ENCODE measurements at places on chromosomes 11 and 22.

GRCh38 chr11:77062924-77063323 lies 3.8 kb upstream of the CAPN5 start:
- DNase-seq, result no peak

GRCh38 chr22:27404441-27404840 lies 397.1 kb downstream of the MN1 start:
- DNase-seq, result no peak

DNA sequence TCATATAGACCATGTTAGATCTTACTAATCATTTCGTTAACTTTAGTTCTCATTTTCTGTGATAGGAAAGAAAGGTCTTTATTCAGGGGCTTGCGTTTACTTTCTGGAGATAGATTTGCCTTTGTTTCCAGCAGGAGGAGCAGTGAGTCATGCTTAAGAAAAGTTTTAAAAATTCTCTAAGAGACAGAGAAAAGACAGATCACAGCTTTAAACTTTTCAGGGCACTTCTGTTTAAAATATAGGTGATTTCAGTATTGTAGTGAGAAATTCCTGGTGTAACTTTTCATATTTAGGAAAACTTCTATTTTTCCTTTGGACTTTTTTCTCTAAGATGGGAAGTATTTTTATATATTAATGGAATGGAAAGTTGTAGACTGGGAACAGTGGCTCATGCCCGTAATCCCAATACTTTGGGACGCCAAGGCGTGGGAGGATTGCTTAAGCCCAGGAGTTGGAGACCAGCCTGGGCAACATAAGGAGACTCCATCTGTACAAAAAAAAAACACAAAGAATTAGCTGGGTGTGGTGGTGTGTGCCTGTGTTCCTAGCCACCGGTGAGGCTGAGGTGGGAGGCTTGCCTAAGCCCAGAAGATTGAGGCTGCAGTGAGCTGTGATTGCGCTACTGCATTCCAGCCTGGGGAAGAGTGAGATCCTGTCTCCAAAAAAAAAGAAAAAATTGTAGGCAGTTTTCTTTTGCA lies 60.3 kb downstream of the ATXN10 start:
- DNase-seq, result no peak

DNA sequence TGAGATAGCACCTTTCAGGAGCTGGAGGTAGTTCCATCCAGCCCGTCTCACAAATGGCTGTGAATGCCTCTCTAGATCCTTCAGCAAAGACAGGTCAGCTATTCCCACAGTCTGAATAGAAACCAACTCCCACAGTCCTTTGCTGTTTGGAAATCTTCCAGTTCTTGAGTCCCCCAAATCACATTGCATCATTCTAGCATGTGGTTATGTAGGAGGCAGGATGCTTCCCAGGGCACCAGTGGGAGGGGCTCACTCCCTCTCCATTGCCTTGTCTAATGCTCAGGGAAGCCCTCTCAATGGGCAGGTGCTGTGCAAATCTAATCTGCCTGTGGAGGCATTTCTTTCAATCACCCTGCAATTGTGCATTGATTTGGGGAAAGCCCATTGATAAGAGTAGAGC lies 14.6 kb downstream of the NAV2 start:
- peak; percentile 48 for DNase-seq

- peak; percentile 84 for DNase-seq
Observed at GRCh38 chr11:103609117-103610066, 427.0 kb upstream of the DDI1 start.

DNA sequence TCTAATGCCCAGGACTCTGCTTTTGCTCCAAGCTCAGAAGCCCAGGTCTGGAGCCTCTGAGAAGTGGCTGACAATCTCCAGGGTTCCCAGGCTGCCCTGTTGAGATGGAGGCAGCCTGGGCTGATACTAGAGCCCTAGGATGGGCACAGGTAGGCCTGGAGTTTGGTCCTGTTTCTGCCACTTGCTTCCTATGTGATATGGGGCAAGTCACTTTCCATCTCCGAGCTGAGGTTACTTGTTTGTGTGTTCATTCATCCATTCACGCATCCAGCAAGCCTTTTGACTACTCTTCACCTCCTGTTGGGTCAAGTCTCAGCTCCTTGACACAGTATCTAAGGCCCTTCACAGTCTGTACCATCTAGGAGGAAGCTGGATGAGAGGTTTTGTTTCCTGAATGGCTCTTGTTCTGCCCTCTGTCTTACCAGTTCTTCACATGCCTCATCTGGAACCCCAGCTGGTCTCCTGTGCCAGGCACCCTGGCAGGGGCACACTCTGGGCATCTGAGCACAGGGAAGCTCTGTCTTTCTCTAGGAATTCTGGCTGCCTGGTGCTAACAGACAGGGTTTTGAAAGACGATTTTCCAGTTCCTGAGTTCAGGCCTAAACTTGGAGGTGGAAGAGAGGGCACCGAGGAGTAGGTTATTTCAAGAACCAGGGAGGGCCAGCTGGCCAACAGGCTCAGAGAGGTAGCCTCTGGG lies 53.2 kb upstream of the AMPD3 start:
- DNase-seq, result no peak

DNA sequence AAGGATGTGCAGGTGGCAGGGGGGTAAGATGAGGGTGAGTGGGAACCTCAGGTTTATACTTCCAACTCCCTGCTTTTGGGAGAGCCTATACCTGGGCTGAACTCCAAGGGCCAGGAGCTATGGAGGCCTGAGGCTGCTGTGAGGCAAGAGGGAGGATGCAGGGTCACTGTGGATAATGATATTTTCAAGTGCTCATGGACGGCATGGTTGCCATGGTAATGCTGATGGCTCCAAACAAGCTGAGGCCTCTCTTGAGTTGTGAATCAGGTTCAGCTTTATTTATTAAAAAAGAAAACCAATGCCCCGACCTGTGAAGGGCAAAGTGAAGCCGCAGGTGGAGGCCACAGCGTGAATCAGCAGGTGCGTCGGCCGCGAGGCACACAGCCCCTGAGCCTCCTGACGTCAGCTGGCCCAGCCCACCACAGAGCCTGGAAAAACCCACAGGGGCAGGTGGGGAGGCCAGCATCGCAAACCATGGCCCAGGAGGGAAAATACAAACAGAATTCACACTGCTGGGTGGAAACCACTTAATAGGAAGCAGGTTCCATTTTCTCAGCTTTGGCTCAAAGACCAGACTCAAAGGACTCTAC lies 17.4 kb upstream of the CREB3L1 start:
- DNase-seq, result no peak

- peak; percentile 46 for DNase-seq
Observed at GRCh38 chr11:8832571-8833260, 78.3 kb upstream of the AKIP1 start.

DNA sequence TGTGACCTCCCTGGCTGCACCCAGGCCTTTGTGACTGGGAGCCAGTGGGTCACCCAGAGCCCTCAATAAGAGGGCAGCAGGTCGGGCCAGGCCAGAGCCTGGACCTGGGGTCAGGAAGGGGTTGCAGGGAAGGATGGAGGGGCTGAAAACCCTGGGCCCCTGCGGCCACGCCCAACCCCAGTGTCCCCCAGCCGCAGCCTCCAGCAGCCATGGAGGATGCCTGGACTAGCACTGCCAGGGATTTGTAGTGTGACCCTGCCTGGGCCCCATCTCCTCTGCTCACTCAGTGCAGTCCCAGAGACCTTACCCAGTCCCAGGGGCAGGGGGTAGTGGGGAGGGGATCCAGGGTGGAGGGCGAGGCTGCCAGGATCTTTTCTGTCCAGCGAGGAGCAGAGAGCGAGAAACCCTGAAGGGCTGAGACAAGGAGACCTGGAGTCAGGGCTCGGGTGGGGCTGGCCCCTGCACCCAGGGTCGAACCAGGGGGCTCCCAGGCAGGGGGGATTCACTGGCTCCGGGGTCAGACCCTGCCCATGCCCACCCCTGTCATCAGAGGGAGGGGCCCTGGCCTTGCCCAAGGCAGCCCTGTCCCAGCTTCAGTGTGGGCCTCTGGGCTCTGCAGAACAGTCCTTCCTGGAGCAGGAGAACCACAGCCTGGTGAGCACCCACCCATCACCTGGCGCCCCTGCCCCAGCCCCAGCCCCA lies 187.5 kb downstream of the IGLL1 start:
- no peak for DNase-seq

- DNase-seq, result no peak
Observed at GRCh38 chr11:1218256-1218787, 4.5 kb upstream of the MUC5B start.

DNA sequence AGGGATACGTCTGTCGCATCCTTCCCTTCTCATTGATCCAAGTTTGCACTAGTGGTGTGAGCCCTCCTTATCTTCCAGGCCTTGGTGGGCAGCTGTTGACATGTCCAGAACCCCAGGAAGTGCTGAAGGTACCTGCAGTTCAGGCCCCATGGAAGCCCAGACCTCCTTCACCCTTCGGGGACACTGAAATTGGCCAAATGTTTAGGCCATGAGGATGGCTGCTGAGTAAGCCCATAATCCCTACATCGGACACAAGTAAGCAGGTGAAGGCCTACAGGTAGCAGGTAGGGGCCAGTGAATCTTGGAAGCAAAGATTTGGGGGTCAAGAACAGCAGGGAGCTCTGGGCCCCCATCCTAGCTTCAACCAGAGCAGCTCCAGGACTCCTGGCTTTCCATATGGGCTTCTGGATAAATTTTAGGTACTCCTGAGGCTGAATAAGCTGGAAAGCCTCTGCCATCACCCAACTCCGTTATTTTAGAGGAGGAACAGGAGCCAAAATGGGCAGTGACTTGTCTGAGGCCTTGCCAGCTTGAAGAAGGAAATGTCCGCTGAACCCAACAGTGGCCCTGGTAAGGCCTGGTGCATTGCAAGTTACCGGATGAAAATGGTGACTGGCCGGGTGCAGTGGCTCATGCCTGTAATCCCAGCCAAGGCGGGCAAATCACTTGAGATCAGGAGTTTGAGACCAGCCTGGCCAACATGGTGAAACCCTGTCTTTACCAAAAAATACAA lies 45.2 kb downstream of the MORC2 start:
- no peak for DNase-seq

- no peak for DNase-seq
Observed at GRCh38 chr22:19393704-19394103, 37.8 kb downstream of the HIRA start.

- DNase-seq, result peak; percentile 96
Observed at GRCh38 chr11:94933223-94934130, 39.9 kb downstream of the CWC15 start.

GRCh38 chr11:10032935-10033334 lies 261.1 kb downstream of the SBF2 start:
- DNase-seq, result no peak

DNA sequence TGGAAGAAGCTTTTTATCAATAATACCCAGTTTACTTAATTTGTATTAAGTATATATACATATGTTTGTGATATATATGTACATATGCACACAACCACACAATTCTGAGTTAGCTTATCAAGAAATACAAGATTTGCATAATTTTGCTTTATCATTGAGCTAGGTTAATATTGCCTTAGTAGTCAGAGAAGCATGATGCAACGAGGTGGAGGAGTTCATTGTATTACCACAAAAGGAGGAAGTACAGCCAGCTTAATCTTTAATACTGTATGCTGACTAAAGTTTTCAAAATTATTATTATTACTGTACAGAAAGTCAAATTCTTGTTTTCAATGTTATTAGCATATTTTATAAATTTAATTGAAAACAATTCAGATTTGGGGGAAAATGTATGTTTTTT lies 278.4 kb upstream of the PDGFD start:
- no peak for DNase-seq

DNA sequence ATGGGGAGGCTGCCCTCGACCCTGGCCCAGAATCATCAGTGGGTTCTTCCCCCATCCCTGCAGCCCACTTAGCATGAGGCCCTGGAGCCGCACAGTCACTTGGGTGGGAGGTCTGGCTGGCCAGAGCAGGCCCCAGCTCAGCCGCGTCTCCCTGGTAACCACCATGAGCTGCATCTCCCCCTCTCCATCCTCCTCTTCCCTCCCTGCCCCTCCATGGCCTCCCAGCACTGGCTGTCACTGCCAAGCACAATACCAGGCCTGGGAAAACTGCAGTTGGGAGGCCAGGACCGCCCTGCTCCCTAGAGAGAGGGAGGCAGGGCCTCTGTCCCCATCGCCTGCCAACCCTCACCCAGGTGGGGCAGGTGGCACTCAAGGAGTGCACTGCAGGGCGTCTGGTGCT lies 8.0 kb downstream of the CSDC2 start:
- DNase-seq, result no peak

- no peak for DNase-seq
Observed at GRCh38 chr11:3181725-3182461, 16.8 kb upstream of the OSBPL5 start.

DNA sequence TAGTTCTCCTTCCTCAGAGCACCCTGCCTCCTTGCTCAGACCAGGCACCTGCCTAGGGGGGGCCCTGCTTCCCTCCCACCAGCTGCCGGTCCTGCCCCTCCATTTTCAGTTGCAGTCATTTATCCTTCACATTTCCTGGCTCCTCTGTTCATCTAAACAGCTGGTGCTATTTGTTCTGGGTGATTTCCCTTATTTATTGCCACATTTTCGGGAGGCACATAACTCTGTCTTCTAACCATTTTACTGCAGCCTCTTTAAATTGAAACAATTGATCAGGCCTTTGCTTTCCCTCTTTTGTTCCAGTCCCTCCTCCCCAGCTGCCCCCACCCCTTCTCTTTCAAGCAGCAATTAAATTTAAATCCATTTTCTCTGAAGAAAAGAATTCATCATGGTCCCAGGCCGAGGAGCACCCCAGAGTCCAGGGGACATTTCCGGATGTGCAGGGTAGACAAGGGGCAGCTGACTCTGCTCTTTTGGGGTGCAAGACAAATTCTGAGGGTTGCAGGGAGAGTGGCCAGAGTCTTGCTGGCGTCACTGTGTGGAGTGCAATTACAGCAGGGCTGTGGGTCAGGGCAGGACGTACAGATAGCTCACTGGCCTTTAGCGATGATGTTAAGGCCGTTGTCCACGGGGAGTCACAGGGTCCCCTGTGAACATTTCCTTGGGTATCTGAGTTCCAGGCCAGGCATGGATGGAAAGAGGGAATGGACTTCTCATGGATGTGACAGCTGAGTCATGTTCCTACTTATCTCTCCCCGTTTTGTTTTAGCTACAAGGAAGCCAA lies 476.4 kb downstream of the TBC1D22A start:
- DNase-seq, result no peak

Measured in fibroblast of the conjunctiva (primary cell).